Osteocyte (in vitro differentiated cells): ENCODE measurements at places on chromosomes 5 and 9. TPM values are rescaled to one million over a fixed set of nuclear protein-coding genes. Genes with fewer than 3 reads are reported as not detected.
A peak's percentile ranks its signal among the peaks of the same experiment; 100 is the strongest.

Gene ARAP3
- 1.3 and 2.0 TPM in 2 replicates for total RNA-seq

DNA sequence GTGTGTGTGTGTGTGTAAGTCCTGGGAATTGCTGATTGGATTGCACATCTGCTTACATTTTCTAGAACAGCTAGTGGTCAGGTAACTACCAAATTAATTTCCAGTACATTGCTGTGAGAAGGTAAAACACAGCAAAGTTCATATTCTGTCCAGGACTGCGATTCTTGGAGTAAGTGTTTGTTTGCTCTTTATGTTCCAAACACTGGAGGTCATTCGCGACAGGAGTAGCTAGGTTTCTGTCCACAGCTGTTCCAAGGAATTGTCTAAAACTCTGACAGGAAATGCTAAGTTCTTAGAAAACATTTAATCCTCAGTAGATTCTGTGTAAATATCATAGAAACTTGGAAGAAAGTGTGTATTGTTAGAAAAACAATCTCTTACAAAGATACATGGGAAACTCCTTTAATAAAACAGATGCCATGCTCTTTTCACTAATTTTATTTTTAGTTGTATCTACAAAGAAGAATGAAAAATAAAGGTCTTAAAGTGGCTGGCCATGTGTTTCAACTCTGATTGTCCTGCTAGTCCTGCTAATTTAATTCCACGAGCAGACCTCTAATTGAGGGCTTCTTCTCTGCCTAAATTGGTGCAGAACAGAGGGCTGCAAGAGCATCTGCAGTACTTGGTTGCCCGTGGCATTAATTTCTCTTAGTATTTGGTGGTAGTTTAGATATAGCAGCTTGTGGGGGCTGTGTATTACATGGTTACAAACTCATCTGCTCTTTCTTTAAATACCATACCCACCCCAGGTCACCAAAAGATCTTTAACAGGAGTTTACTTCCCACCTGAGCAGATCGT, 464.5 kb downstream of the RASEF start:
- no peaks in the 10 kb centered on the region for H3K27me3 ChIP-seq
- H3K4me3 ChIP-seq, result no peak overlapping the region
- peak overlapping the region; percentile 91 for H3K27ac ChIP-seq
- peaks cover 35% of the 10 kb centered on the region for H3K4me1 ChIP-seq

Gene TMEM232
- total RNA-seq, result 2.7 and 3.5 TPM in 2 replicates

DNA sequence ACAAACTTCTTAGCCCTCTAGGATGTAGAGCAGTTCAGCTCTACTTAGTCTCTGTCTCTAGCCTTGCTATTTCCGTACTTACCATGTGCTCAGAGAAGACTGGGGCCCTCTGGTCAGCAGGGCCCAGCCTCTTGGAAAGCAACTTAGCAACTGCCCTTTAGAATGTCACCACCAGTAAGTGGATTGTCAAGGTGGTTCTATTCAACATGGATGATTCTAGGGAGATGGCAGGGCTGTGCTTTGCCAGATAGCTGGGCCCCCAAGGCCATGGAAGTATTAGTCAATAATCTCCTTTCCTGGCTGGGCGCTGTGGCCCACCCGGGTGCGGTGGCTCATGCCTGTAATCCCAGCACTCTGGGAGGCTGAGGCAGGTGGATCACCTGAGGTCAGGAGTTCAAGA, 177.6 kb upstream of the MVB12B start:
- H3K27ac ChIP-seq, result no peak overlapping the region
- peaks cover 48% of the 10 kb centered on the region for H3K27me3 ChIP-seq
- no peaks in the 10 kb centered on the region for H3K4me1 ChIP-seq
- H3K4me3 ChIP-seq, result no peak overlapping the region
- H3K36me3 ChIP-seq, result no peaks in the 10 kb centered on the region

DNA sequence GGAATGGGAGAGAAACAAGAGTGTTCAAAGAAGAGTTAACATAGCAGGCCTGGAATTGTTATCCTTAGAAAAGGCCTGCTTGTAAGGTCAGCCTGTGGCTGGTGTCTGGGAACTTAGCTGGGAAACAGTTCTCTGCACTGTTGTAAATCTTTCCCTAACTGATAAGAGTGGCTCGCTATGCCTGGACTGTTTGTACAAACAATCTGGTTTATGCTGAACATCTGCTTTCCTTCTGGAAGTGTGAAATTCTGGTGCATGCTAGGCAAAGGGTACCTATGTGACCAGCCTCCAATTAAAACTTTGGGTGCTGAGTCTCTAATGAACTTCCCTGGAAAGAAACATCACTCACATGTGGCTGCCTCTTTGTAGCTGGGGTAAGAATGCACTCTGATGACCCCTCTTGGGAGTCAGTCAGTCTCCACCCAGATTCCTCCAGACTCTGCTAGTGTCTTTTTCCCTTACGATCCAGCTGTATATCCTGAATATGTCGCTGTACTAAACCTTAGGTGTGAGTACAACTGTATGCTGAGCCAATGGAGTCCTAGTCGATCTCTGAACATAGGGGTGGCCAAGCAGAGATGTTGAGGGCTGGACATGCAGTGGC, 16.5 kb downstream of the SPARC start:
- no peak for DNase-seq
- H3K4me1 ChIP-seq, result peaks cover 74% of the 10 kb centered on the region

DNA sequence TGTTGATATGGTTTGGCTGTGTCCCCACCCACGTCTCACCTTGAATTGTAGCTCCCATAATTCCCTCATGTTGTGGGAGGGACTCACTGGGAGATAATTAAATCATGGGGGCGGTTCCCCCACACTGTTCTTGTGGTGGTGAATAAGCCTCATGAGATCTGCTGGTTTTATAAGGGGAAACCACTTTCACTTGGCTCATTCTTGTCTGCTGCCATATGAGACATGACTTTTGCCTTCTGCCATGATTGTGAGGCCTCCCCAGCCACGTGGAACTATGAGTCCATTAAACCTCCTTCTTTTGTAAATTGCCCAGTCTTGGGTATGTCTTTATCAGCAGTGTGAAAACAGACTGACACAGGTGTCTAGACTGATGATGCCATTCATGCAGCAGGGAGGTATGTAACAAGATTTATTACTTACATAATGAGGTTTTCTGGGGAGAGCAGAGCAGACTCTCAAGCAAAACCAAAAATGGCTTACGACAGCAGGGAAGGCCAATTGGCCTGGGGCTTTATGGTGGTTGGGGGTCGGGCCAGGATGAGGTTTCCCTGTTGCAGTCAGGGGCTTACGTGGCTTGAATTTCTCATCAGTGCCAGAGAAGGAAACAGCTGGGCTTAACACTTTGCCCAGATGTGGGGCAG, 9.5 kb upstream of the COMMD10 start:
- no peak for DNase-seq
- no peak overlapping the region for H3K27ac ChIP-seq
- no peaks in the 10 kb centered on the region for H3K4me1 ChIP-seq
- no peak overlapping the region for H3K4me3 ChIP-seq
- no peaks in the 10 kb centered on the region for H3K36me3 ChIP-seq

DNA sequence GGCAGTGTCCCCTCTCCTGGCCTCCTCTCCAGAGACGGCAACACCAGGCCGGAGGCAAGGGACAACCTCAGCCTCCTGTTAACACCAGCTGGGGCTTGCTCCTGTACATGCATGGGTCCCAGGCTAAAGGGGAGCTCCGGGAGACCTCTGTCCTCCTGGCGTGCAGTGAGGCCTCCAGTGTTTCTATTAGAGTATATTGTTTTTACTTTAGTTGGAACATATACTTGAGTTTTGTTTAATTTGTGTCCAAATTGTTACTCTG, 12.0 kb upstream of the IRX2 start:
- no peak overlapping the region for H3K4me3 ChIP-seq
- H3K36me3 ChIP-seq, result no peaks in the 10 kb centered on the region
- peaks cover 18% of the 10 kb centered on the region for H3K27me3 ChIP-seq
- H3K27ac ChIP-seq, result no peak overlapping the region

Gene CDH6
- 791 and 792 TPM in 2 replicates for total RNA-seq

Gene LMNB1
- total RNA-seq, result 20.6 and 22.3 TPM in 2 replicates

Gene CRHBP
- total RNA-seq, result 7.1 and 9.6 TPM in 2 replicates

DNA sequence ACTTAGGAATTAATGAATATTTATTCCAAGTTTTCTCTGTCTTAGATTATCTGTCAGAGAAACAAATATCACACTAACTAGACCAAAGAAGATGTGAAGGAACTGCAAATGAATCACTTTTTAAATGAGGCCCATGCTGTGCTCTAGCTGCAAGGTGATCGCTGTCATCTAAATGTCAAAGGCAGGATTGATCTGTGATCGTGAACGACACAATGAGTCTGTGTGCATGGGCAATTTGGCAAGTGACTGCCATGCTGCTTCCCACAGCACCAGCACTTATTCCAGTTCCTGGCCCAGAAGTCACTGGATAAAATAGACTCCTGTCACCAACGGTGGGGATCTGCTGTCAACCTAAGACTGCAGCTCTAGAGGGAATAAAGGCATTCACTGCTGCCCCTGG, 141.2 kb downstream of the TRIM36 start:
- peaks cover 7% of the 10 kb centered on the region for H3K27me3 ChIP-seq
- H3K4me3 ChIP-seq, result no peak overlapping the region
- DNase-seq, result no peak
- H3K27ac ChIP-seq, result no peak overlapping the region

GRCh38 chr5:174843263-174844250, 119.2 kb downstream of the MSX2 start:
- peaks cover 2% of the 10 kb centered on the region for H3K36me3 ChIP-seq
- peaks cover 28% of the 10 kb centered on the region for H3K4me1 ChIP-seq
- H3K27me3 ChIP-seq, result no peaks in the 10 kb centered on the region
- no peak overlapping the region for H3K4me3 ChIP-seq
- DNase-seq, result no peak

Gene POC5
- 9.9 and 11.8 TPM in 2 replicates for total RNA-seq

Gene SURF1
- 36.2 and 39.4 TPM in 2 replicates for total RNA-seq

DNA sequence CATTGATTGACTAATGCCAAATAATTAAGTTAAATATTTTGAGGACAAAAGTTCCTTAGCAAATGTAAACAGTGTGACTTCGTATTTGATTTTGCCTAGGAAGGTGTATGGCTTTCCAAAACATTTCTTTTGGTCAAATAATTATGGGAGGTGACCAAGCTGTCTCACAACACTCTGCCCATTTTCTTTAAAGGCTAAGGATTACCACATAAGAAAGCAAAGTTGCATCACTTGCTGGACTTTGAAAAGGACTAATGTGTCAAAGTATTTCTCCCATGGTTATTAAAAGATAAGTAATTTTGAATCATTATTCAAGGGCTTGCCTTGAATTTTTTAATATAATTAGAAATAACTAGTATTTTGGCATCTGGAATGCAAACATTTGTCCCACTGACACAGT, 74.7 kb downstream of the HAPLN1 start:
- H3K36me3 ChIP-seq, result peaks cover 23% of the 10 kb centered on the region
- no peaks in the 10 kb centered on the region for H3K4me1 ChIP-seq
- no peak for DNase-seq
- H3K27me3 ChIP-seq, result no peaks in the 10 kb centered on the region
- no peak overlapping the region for H3K27ac ChIP-seq

Gene HDAC3
- 62.1 and 67.9 TPM in 2 replicates for total RNA-seq

Gene CARTPT
- total RNA-seq, result not detected in 2 replicates

GRCh38 chr9:6184749-6185645, 30.6 kb upstream of the IL33 start:
- no peaks in the 10 kb centered on the region for H3K36me3 ChIP-seq
- no peak overlapping the region for H3K4me3 ChIP-seq
- H3K27ac ChIP-seq, result no peak overlapping the region
- H3K27me3 ChIP-seq, result no peaks in the 10 kb centered on the region
- DNase-seq, result no peak
- no peaks in the 10 kb centered on the region for H3K4me1 ChIP-seq

DNA sequence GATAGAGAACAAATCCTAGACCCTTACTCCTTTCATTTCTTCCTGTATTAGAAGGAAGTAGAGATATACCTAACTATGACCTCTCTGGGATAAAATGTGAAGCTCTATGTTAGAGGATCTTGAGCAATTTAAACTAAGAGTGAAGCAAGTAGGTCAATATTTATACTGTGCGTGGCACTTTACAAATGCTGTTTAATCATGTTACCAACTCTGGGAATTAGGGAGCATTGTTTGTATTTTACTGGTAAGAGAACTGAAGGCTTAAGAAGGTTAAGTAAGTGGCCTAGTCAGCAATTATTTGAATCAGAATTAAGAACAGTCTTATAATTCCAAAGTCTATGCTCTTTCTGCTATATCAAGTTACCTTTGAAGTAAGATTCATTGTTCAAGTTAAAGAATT, 12.0 kb downstream of the TNC start:
- H3K27me3 ChIP-seq, result no peaks in the 10 kb centered on the region
- no peaks in the 10 kb centered on the region for H3K36me3 ChIP-seq
- H3K4me1 ChIP-seq, result peaks cover 54% of the 10 kb centered on the region
- no peak for DNase-seq

Gene TEK
- total RNA-seq, result 1.3 and 1.6 TPM in 2 replicates

- H3K4me1 ChIP-seq, result no peaks in the 10 kb centered on the region
- H3K36me3 ChIP-seq, result no peaks in the 10 kb centered on the region
- H3K4me3 ChIP-seq, result no peak overlapping the region
- no peak for DNase-seq
Observed at GRCh38 chr5:136086783-136087566, 45.7 kb upstream of the SMAD5 start.

DNA sequence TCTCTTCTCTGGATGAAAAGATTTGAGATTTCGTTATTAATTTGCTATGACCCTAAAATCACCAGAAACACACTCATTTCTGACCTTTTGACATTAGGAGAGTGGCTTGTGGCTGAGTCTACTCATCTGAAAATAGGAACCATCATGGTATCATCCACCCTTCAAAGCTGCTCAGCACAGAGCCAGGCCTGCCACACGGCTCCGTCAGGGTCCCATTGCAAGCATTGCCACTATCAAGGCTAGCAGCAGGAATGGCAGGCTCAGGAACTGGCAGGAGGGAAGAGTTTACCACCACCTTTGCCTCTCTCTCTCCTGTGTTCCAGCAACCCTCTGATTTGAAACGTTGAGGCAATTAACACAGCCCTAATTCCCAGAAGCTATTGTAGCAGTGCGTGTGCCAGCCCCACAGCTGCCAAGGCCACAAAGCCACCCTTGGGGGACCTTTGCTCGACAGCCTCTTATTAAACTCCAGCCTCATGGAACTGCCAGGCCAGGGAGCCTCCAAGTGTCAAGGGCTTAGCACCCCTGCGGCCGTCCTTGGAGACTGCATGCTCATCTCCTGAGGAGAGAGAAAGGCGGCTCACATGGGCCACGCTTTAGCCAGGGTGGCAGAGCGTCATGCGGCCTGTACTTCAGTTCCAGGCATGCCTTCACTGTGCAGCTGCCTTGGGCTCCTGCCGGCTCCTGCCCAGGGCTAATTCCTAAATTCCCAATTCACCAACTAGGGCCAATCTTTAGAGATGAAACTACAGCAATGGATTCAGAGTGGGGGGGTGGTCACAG, 145.9 kb downstream of the ROR2 start:
- peak overlapping the region; percentile 65 for H3K27ac ChIP-seq
- H3K4me3 ChIP-seq, result no peak overlapping the region
- H3K36me3 ChIP-seq, result no peaks in the 10 kb centered on the region
- no peaks in the 10 kb centered on the region for H3K27me3 ChIP-seq
- H3K4me1 ChIP-seq, result peaks cover 47% of the 10 kb centered on the region
